ENCODE measurements at places on chromosomes 6 and 20. TPM values are rescaled to one million over a fixed set of nuclear protein-coding genes. Genes with fewer than 3 reads are reported as not detected.

Gene SOX18
- 211 TPM for total RNA-seq

GRCh38 chr6:32664827-32665362 lies 1.6 kb downstream of the HLA-DQB1 start:
- no peak for DNase-seq

GRCh38 chr6:123777563-123777962 lies 26.1 kb upstream of the NKAIN2 start:
- peak; percentile 46 for DNase-seq

DNA sequence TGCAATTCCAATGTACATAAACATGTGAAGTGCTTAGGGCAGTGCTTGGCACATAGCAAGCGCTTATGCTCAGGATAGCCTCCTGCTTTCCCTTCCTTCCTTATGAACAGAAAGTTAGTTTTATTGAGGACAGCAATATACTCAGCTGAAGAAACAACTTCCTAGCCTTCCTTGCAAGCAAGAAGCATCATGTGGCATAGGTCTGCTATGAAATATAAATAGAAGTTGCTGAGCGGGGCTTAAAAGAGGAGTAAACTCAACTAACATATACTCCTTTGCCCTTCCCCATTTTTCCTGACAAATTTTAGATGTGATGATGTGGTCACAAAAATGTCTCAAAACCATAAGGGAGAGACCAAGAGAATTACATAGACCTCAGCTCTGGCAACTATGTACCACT lies 98.9 kb downstream of the KIF16B start:
- DNase-seq = no peak

Gene TMEM217
- 6.8 TPM for total RNA-seq

DNA sequence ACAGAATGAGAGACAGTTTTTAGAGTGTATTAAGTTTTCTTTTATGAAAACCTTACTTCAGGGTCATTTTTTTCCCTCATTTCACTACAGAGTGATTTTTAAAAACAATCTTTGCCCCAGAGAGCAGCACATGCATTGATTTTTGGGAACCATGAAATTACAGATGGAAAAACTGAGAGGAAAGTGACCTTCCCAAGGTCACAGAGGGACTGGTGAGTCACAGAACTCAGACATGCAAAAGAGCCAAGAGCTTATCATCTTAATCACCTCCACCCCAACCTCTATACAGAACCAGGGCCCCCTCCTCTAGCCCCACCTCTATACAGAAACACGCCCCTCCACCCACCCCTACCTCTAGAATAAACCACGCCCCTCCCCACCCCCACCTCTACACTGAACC lies 10.7 kb downstream of the PXMP4 start:
- no peak for DNase-seq

DNA sequence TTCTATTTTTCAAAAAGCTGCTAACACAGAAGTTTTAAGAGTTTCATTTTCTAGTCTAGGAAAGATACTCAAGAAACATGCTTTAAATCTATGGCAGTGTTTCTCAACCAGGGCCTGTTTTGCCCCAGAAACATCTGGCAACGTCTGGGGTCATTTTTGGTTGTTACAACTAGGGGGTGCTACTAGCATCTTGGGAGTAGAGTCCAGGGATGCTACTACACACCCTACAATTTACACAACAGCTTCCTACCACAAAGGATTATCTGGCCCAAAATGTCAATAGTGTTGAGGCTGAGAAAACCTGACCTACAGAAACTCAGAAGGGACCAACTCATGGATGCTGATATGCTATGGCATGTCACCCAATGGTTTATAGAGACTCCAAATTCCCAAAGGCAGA lies 24.4 kb downstream of the SERAC1 start:
- DNase-seq = no peak

- DNase-seq = peak; percentile 92
Measured at GRCh38 chr20:35767683-35768481, 3.9 kb upstream of the PHF20 start.

DNA sequence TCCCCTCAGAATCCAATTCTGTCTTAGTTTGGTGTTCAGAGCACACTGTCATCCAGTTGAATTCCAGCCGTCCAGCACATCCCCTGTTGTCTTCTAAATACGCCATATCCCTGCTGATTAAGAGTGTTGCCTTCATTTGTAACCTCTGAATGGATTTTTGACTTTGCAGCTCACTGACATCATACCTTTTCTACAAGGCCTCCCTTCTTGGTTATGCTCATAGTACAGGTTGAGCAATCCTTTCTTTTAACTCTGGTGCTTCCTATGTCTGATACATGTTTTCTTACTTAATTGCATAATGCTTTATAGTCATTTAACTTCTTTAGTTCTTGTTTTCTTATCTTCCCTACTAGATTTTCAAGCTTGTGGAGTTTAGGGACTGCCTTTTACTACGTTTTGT lies 36.4 kb downstream of the XRN2 start:
- DNase-seq = no peak

DNA sequence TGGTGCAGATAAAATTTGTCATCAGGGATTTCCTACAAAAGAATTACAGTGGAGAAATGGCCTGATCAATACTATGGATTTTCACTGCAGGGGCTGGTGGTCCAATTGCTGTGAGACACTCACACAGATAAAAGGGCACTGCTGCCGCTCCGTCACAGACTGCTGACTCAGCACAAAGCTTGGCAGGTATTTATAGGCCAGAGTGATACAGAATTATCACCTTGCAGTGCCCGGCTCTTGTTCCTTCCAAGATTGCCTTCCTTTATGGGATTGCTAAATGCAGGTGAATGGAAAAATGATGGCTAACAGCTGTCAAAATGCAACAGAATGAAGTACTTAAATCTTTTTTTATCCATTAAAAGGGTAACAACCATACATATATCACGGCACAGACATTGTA lies 247.8 kb upstream of the ZFP64 start:
- DNase-seq = no peak

Gene STMND1
- total RNA-seq = not detected

DNA sequence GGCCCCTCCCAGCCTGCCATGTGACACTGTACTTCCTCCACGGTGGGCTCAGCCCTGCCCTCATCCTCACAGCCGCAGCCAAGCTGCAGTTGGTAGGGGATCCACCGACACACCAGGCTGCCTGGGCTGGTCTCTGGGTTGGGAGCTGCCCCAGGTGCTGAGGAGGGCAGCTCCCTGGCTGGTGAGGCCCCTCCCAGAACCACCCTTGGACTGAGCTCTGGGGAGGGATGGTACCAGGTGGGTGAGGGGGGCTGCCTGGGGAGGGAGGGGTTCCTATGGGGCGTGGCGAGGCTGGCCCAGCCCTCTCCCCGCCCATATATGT lies 185 bp upstream of the TNFRSF6B start:
- no peak for DNase-seq

DNA sequence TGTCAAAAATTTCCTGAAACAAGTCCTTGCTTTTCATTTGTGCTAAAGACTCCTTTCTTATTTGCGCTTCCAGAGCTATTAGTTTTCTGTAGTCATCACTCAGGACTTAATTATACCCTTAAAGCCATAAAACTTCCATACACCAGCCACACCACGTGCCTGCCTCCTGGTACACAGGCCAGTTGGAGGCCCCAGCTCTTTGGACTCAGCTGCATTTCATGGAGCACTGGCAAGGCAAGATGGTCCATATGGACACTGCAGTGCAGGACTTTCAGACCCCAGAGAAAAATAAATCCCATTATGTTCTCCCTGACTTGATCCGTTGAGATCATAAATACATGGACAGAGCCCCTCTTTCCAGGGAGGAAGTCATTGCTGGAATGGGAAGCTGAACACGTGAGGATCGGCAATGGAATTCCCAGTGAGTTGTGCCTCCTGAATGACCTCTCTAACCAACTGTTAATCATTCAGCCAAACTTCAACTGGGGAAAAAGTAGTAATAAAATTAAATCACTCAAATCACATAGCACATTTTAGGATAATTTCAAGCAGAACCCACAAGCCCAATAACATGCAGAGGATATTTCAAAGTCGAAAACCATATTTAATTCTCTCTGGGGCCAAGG lies 173.1 kb downstream of the HACE1 start:
- no peak for DNase-seq
